Foreskin keratinocyte (primary cell): ENCODE measurements at places on chromosomes 1 and 21. TPM values are rescaled to one million over a fixed set of nuclear protein-coding genes. Genes with fewer than 3 reads are reported as not detected.

- DNase-seq = no peak
These were observed 1279.9 kb upstream of the TMPRSS15 start for GRCh38 chr21:19683492-19683891.

- no peak for DNase-seq
These were observed 1271.4 kb downstream of the KCNT2 start for GRCh38 chr1:195336812-195337211.

GRCh38 chr1:224259986-224260385 lies 70.0 kb downstream of the NVL start:
- no peak for DNase-seq

IFNLR1 gene
- 10.9 and 11.9 TPM in 2 replicates for total RNA-seq

GRCh38 chr21:34029743-34030528 lies 43.4 kb upstream of the MRPS6 start:
- DNase-seq = peak; percentile 79

DNA sequence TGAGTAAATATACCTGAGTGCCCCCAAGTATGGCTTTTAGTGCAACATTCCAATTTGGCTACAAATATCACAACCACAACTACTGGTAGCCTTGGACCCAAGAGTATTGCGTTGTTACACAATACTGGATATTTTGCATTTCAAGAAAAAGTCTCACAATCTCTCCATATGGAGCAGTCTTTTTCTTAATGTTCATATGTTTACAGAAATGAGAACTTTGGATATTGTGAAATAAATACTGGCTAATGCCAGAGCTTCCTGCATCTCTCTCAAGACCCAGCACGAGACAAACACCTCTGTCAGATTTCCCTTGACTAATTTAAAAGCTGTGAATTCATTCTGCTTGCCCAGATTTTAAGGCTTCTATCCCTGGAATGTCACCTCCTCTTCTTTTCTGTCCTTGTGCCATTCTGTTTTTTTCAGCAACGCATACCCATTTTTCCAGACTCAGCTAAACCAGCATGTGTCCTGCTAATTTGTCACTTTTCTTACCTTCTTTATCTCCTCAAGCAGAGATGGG lies 136.2 kb upstream of the BACE2 start:
- no peak for DNase-seq

DNA sequence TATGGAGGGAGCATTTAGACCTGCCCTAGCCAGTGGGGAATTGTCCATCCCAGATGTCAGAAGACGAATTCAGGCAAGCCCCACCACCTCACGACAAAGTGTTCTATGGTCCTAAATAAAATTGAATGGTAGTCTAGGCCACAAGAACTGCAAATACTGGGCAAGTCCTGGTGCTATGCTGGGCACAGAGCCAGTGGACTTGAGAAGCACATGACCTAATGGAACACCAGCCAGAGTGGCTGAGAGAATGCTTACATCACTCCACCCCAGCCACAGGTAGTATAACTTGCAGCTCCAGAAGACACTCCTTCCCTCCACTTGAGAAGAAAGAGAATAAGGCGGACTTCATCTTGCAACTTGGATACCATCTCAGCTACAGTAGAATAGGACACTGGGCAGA lies 567.3 kb upstream of the CXADR start:
- no peak for DNase-seq

ADAM30 gene
- not detected in 2 replicates for total RNA-seq

TNFAIP8L2 gene
- not detected in 2 replicates for total RNA-seq

NTNG1 gene
- total RNA-seq = 8.4 and 9.9 TPM in 2 replicates

GRCh38 chr21:16913010-16913409 lies 599.8 kb upstream of the CXADR start:
- no peak for DNase-seq

DNA sequence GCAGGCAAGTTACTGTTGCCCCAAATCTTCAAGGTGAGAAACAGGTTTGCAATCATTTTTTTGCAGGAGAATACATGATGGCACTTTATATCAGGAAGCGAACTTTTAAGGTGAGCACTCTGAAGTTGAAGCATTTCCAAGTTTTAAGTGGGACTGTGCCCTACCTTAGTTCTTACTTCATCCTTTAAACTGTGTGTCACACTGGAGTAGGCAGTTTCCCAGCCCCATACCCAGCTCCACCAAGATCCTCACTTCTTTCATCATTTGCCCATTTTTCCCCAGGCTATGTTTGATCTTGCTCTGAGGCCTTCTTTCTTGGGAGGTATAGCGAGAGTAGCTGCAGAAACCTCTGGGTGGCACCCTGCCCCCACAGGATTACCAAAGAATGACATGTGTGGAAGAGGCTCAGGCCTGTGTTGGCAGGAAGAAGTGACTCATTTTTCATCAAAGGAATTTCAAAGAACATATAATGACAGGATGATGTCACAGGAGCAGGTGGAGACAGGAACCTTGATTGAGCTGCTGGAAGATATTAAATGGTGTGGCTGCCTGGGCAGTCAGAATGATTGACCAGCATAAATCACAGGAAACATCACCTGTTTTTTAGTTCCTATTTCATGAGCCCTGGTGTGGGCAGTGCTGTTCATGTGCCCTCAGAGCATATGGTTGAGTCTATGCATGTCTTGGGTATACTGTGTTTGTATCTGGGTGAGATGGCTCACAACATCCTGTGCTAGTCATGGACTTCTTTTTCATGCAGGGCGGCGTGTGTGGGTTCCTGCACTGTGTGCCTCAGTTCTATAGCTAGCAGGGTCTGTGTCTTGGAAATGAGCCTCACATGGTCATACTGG lies 20.8 kb upstream of the MACF1 start:
- peak; percentile 100 for DNase-seq

TMEM61 gene
- 1.4 and 1.5 TPM in 2 replicates for total RNA-seq
